ENCODE measurements at places on chromosomes 2 and 18.

- DNase-seq: no peak
These were observed 85.2 kb upstream of the LCLAT1 start for GRCh38 chr2:30361751-30362394.

- DNase-seq: no peak
These were observed 167.8 kb upstream of the HDAC4 start for GRCh38 chr2:239568601-239569000.

DNA sequence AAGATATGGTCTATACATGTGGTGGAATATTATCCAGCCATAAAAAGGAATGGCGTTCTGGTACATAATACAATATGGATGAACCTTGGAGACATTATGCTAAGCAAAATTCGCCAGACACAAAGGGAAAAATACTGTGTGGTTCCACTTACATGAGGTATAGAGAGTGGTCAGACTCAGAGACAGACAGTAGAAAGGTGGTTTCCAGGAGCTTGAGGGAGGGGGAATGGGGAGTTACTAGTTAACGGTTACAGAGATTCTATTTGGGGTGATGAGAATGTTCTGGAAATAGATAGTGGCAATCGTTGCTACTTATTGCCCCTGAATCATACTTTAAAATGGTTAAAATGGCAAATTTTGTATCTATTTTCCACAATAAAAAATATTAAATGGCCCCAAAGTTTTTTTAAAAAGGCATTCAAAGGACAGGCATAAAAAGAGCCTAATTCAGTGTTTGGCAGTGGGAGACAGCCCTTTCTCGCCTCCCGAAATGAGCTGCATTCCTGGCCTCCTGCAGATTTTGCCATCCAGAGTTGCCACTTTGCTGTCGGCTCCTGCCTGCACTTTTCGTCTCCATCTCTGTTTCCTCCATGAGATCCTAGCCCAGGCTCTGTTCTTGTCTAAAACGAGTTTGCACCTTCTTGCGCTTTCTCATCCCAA is 13.5 kb downstream of the TNFRSF11A start:
- no peak for DNase-seq

GRCh38 chr2:5986801-5987787 is 294.9 kb downstream of the SOX11 start:
- no peak for DNase-seq

DNA sequence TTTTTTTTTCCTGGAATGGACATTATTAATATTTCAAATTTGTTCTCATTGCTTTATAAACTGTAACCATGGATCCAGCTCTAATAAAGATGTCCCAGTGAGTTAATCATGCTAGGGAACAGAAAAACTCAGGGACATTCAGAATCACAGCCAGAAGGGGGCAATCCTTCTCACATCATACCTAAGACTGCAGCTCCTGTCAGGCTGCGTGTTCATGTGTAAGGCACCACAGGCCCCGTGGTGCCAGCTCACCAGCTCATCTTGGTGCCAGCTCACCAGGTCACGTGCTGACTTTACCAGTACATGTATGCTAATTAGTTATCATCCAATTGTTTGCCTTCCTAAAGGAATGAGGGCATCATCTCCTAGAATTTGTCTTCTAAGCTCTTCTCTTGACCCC is 84.7 kb upstream of the NEDD4L start:
- no peak for DNase-seq

DNA sequence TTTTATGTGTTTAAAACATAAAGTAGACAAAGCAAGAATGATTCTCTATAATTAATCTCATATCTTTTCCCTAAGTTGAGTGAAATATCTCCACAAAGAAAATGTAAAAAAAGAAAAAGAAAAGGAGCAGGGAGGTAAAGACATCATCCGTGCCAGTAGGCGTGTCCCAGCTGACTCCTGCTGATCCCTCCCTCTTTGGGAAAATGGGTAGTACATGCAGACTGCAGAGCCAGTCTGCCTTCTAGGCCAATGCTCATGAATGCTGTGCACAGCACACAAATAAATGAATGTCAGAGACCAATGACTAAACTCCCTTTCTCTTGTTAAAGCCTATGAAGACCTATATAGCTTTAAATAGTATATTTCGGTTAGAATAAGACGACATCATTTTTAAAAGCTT is 64.7 kb downstream of the RAPH1 start:
- no peak for DNase-seq

DNA sequence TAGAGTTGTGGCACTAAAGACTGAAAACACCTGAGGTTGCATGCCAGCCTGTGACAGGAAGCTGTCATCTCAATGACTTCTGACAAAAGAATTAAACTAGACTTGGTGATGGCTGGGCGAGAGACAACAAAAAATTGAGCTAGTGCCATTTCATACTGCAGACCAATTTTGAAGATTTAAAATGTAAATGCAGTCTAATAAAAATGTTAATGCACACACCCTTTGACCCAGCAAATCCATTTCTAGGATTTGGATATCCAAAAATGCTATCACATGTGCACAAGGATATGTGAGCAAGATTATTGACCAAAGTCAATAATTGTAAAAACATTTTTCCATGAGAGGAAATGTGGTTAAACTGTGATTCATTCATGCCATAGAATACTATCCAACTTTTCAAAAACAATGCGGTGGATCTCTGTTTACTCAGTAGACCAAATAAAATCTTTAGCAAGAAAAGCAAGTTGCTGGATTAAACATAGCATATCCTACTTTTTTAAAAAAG is 5.6 kb downstream of the FBXO36 start:
- DNase-seq: no peak

GRCh38 chr2:65737452-65738011 is 305.1 kb upstream of the SPRED2 start:
- no peak for DNase-seq

GRCh38 chr2:219551441-219552381 is 7.9 kb downstream of the TMEM198 start:
- peak; percentile 82 for DNase-seq

DNA sequence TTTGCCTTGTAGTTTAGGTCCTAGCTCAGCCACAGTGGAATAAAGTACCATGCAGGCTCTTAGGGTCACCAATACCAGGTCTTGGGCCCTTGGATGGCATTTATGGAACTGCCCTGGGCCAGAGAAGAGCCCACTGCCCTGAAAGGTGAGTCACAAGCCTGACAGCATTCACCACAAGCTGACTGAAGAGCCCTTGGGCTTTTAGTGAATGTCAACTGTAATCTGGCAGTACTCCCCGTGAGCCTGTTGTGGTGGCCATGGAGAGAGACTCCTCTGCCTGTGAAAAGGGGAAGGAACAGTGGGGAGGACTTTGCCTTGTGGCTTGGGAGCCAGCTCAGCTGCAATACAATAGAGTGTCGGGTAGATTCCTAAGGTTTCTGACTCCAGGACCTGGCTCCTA is 1389.7 kb downstream of the DSC3 start:
- DNase-seq: no peak

DNA sequence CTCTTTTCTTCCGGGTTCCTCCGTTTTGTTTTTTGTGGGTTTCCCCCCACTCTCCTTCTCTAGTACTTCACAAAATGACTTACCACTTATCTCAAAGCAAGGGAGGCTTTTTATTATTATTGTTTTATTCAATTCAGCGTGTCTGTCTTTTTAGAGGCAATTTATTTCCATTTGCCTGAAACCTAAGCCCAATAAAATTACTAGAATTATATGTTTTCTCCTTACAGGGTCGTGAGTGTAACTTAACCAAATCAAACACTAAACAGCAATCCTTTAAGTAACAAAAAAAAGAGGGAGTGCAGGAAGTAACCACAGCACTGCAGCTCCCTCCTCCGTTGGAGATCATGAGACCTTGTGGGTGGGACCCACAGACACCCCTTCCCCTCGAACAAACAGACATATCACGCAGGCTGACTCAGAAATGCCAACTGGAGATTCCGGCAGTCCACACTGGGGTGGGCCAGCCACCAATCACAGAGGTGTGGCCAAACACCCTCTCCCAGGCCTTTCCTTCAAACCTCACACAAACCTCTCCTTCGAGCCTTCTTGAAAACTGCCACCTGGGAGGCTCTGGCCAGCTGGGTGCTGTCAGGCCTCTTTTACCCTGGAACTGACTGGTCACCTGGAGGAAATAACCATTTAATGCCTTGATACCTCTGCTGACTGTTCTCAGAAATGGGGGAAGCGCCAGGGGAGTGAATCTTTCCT is 207.1 kb upstream of the SMAD2 start:
- peak; percentile 41 for DNase-seq

GRCh38 chr2:119049968-119050704 is 108.1 kb downstream of the MARCO start:
- DNase-seq: no peak

DNA sequence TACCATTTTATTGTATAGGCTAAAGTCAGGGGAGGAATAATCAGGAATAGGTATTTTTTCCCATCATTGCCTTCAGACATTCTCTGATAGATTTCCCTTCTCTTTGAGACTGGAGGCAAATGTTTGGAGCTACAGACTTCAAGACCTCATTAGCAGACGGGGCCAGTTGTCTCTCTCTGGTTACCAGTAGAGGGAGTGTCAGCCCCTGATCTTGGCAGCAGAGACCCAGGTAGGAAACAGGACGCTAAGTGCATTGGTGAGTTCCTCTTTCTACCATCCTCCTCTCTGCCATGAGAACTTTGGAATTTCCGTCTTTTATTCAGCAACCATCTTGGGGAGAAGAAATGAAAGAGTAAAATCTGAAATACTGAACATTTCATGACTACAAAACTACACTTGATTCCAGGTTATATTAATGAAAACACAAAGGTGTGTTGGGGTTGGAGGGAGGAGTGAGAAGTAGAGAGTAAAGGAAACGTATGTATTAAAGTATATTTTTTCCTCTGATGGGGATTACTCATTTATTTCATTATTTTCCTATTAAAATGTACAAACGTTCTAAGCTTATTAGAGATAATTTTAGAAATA is 186.2 kb upstream of the GCFC2 start:
- DNase-seq: no peak
